ENCODE measurements at places on chromosomes 7 and 10.

DNA sequence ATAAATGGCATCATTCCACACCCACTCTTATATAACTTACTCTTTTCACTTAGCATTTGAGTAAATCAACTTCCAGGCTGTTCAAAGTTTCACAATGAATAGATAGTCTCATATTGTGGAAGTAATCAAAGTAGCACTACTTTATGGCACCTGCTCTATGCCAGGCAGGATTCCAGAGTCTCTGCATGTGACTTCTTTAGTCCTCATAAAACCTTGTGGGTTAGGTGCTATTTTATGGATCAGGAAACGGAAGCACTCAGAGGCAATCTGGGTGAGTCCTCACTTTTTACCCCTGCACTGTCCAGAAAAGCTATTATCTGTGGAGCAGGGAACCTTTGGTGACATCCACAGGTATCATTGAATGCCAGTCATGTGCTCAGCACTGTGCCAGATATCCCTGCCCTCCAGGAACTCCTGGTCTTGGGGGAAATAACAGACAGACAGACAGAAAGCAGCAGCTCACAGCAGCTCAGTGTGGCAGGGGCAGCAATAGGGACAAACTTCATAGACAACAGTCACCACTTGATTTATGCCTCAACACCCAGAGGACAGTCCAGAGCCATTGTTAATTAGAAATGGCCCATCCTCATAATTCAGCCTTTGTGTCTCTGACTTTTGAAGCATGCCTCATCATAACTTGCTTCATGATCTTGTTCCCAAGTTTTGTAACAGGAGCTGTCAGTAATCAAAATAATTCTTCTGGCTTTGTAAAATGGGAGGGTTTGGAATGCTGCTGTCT, 160.6 kb downstream of the SEC23IP start:
- no peak for DNase-seq

DNA sequence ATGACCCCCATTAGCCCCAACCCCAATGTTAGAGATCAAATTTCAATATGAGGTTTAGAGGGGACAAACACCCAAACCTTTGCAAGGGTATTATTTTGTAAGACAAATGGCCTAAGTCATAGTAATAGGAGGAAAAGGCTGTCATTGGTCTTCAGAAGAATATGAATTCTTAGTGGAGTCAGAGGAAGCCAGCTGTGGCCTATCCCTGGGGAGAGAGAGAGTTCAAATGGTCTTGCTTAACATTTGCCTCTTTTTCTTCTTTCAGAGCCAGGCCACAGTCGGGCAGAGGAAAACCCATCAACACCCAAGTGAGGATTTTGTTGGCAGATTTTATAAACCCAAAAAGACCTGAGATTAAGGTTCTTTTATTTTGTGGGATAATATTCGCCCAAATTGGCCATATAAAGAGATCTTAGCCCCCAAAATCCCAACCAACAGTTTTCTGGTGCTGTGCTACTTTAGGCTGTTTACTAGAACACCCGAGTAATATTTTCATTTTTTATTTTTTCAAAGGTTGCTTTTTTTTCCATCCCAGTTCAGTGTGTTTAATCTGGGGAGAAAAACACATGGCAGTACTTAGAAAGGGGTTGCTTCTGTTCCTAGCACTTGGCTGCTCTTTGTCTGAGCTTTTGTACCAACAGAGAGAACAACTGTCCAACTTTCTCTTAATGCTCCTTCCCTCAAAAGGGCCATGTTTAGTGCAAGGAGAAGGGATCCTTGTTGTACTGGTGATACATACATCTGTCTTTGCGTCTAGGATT, 26.8 kb upstream of the ARMC3 start:
- DNase-seq = no peak

GRCh38 chr10:4517746-4518145, 308.3 kb upstream of the AKR1E2 start:
- DNase-seq = no peak

DNA sequence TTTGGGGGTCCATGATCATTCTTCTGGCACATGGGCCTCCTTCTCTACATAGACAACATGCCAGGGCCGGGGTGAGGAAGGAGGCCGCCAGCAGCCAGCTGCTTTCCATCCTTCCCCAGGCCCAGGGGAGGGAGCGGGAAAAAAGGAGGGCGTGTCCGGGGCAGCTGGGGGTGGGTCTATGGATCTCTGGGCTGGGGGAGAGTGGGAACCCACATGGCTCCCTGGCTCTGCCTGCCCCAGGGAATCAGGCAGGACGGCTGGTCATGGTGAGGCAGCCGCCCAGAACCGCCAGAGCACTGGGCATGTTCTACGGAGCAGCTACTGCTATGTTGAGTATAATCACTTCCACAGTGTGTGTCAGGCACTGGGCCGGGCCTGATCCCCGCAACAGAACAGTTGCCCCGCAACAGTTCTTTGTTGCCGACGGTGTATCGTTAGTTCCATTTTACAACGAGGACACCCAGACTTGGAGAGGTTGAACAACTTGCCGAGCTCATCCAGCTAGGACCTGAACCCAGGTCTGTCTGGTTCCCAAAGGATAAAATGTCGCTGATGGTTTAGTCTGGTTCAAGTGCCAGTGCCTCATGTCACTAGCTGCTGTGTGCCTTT, 6.4 kb upstream of the IRF5 start:
- no peak for DNase-seq

GRCh38 chr7:48183965-48184364, 12.7 kb downstream of the ABCA13 start:
- no peak for DNase-seq

Data from activated CD8-positive, alpha-beta memory T cell treated with anti-CD3 and anti-CD28 coated beads for 1 hour (primary cell).